ENCODE measurements at places on chromosomes 2 and 18.

- ATAC-seq, result no peak
These were observed 124.8 kb downstream of the DTNB start for GRCh38 chr2:25548601-25549000.

GRCh38 chr18:12580630-12581342 lies 77.1 kb downstream of the SPIRE1 start:
- no peak for ATAC-seq

DNA sequence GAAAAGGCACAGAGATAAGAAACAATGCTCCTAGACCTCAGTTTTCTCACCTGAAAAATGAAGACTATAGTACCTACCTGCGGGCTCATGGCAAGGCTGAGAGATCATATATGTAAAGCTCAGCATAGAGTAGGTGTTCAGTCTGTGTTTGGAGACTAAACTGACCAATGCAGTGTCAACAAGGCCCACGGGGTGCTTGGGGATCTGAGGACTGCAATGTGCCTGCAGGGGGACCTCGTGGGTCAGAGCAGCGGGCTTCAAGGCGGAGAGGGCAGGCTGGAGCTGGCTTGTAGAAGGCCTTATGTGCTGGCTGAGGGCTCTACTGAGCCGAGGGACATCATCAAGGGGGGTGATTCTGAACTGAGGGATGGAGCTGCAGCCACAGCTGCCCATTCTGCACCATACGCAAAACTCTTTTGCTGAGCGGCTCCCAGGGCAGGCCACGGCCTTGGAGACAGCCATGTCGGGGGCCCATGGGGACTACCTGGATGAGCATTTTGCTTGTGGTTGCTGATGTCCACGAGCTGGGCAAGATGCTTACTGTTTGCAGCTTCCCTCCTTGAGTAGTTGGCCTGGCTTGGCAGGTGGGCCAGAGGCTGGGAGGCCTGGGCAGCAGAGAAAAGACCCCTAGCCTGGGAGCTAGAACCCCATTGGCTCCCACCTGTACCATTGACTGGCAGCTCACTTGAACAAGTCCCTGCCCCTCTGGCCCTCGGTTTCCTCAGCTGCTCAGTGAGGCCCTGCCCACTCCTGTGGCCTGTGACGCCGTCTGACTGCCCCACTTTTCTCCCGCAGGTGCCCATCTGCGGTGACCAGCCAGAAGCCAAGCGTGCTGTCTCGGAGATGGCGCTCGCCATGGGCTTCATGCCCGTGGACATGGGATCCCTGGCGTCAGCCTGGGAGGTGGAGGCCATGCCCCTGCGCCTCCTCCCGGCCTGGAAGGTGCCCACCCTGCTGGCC lies 23.5 kb downstream of the STEAP3 start:
- no peak for ATAC-seq

DNA sequence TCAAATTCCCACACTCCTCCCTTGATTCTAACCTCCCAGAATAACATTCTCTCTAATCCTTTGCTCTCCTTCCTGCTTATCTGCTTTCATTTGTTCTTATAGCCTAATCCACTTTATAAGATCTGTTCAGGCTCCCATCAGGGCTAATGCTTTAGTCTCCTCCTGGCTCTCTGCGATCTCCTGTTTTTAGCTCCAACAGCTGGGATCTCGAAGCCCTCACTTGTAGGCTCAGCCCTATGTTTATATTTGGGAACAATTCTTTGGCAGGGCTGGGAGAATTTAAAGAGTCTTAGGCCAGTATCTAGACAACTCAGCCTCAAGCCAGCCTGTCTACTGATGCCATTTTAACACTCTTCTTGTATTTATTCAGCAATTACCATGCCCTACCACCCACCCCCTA lies 27.2 kb upstream of the RAPH1 start:
- ATAC-seq, result no peak

DNA sequence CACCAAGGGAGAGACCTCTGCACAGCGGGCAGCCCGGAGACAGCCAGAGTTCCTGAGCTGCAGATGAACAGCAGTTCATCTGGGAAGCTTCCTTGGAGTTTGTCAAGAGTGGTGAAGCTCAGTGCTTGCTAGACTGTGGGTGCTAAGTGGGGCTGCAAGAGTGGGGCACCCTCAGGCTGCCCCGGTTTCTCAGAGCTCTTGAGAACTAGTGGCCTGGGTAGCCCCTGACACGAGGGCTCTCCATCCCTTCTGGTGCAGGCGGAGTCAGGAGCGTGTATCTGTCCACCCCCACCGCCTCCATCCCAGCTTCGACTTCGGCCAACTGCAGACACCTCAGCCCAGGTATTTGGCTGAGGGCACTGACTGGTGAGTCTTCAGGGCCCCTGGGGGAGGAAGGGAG lies 222.0 kb downstream of the LOXHD1 start:
- no peak for ATAC-seq

DNA sequence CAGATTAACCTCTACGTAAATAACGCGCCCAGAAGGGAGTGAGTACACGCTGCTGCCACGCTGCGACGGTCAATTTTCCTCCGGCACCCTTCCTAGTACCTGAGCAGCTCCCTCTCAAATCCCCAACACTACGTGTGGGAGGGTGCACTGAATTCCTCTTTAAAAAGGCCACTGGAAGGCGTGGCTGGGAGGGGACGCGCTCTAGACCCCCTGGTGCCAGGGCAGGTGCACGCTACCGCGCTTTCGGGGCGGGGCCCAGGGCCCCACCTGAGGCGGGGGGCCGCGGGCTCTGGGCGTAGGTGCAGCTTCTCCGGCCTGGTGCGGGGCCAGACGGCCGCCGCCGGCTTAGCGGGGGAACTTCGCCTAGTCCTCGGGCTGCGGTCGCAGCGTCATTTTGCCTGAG lies 668 bp upstream of the ANKRD12 start:
- no peak for ATAC-seq

DNA sequence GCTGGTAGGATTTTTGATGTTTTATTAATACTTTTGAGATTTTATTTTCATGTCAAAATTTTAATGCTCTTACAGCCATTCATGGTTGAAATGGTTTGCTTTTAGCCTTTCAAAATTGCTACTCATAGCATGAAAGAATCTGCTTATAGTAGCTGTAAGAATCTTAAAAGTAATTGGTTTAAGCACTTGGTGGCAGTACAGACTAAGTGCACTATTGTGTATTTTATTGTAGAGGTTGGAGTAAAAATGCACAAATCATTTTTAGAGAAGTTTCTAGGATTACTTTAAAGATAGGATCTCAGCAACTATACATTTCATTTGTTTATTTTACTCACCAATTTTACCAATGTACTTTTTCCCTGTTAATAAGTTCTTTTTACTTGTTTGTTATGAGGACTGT lies 205.8 kb downstream of the SPAG16 start:
- no peak for ATAC-seq

DNA sequence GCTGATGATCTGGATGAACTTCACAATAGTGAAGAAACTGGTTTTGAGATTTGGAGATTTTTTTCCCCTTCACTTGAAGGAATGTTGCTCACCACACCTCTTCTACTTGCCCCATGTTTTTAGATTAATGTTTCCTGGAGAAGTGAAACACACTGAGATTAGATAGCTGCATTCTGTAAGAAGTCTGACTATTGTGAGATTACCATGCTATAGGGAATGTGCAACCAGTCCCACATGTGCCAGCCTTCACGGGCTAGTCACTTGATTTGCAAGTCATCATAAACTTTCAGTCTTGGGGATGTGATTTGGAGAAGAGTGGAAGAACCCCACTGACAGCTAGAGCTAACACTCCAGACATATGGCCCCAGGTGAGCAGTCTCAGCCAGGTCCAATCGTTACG lies 7.4 kb upstream of the CCNYL1 start:
- ATAC-seq, result no peak

GRCh38 chr2:158049129-158049855 lies 52.4 kb upstream of the UPP2 start:
- ATAC-seq, result no peak

- no peak for ATAC-seq
These were observed 24.7 kb upstream of the NT5C1B start for GRCh38 chr2:18614041-18614440.

GRCh38 chr2:88885679-88886416 lies 194.4 kb downstream of the RPIA start:
- ATAC-seq, result peak; percentile 44

DNA sequence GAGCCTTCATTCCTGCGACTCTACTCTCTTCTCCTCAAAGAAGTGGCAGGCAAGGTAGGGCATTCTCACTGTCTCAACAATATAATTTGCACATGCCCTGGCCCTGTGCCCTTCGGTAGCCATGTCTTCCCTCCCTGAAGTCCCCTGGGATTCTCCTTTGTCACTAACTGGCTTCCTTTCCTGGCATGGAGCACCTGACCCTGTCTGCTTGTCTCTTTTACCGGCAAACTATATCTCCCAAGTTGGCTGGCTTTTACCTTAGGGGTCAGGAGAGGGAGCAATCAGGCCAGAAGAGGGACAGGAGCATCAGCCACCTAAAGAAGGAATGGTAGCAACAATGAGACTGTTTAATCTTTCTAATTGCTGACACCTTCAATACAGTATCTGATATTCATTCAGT lies 51.9 kb upstream of the RMDN2 start:
- no peak for ATAC-seq

- ATAC-seq, result peak; percentile 41
These were observed 31.5 kb upstream of the TANC1 start for GRCh38 chr2:158936978-158937377.

- ATAC-seq, result no peak
These were observed 135.3 kb upstream of the SLC1A4 start for GRCh38 chr2:64853894-64854293.

Measured in motor neuron (in vitro differentiated cells).